Transverse colon (tissue), 4 donors: ENCODE measurements at places on chromosomes 16 and 17. TPM values are rescaled to one million over a fixed set of nuclear protein-coding genes. Genes with fewer than 3 reads are reported as not detected.

DNA sequence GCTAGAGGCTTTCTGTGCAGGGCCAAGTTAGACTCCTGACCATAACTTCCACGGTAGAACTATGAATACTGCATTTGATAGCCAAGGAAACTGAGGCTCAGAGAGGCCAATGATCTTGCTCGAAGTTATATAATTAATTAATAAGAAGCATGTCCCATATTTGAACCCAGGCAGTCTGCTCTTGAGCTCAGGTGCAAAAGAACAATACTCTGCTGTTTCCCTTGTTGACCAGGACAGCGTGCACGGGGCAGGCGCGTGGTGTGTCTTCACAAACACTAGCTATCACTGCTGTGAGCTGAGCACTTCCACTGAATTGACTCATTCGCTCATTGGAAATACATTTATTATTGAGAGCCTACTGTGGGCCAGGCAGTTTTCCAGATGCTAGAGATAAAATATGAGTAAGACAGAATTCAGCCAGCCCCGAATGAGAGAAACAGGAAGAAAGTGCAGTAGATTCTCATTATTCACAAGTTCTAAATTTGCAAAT is 1.6 kb downstream of the CHD9 start:
- peak; percentile 35 for DNase-seq

Gene MYH8
- total RNA-seq: not detected

DNA sequence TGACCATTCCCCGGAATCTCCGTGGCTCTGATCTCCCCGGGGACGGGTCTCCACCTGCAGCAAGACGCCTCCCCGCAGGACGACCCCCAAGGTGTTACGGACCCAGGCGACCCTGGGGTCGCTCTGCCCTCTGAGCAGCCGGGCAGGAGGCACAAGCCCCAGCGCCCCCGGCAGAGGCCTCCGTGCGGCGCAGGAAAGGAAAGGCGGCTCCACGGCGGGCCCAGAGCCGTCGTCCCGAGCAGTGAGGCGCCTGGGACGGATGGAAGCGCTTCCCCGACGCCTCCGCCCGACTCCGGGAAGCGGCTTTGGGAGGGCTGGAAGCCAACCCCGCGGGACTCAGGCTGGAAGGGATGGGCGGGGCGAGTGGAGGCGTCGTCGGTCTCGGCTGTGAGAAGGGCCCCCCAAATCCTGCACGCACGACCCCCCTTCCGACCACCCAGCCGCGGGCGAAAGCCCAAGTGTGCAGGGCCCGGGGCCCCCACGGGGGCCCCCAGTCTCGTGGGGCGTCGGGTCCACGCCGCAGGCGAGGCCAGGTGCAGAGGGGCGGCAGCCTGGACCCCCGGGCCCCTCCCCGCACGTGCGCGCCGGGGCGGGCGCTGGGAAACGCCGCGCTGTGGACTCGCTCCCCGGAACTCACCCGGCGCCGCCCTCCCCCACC is 32.7 kb upstream of the RPH3AL start:
- peak; percentile 42 for DNase-seq

Gene GCGR
- 0.64 TPM for total RNA-seq

- no peak for DNase-seq
Measured at GRCh38 chr17:50363217-50364060, 9.5 kb downstream of the MRPL27 start.
